Spinal cord (tissue), 10 donors: ENCODE measurements at places on chromosomes 1 and 21. TPM values are rescaled to one million over a fixed set of nuclear protein-coding genes. Genes with fewer than 3 reads are reported as not detected.
A peak's percentile ranks its signal among the peaks of the same experiment; 100 is the strongest.

DNA sequence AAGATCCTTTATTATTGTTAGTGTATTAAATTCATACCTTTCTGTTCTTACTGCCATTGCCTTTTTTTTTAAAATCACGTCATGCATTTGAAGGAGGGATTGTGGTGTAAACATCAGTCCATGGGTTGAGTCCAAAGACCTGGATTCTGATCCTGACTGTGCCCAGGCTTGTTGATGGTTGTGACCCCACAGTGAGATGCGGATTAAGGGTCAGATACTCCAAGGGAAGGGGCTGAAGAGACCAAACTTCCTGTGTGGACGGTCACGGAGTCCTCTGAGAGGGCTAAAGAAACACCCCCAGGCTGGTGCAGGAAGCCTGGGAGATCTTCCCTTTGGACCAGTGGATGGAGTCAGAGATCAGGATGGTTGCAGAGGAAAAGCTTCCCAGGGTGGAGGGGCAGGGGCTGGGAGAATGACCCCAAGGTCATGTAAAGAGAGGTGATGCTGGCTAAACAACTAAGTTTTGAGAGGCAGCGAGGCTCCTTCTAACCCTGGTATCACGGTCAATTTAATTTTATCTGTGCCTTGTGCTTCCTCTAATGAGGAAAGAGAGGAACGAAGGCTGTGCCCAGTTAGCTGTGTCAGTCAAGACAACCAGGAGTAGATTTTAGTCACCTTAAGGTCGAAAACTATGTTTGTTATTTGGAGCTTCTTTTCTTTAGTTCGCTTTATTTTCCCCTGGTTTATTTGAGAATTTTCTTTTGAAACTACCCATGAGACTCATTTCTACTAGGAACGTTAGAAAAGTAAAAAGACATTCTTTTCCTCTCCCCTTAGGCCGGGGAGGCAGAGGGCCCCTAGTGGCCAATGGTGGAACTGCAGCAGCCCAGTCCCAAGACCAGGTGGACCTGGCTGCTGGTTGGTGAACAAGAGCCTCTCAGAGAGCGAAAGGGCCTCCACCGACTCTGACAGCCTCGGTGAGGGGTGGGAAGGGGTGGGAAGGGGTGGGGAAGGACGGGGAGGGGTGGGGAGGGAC lies 8.7 kb upstream of the GPR161 start:
- DNase-seq: peak; percentile 91
- no peaks in the 10 kb centered on the region for H3K36me3 ChIP-seq
- no peak overlapping the region for H3K4me3 ChIP-seq
- no peaks in the 10 kb centered on the region for H3K27me3 ChIP-seq
- no peaks in the 10 kb centered on the region for H3K4me1 ChIP-seq

DNA sequence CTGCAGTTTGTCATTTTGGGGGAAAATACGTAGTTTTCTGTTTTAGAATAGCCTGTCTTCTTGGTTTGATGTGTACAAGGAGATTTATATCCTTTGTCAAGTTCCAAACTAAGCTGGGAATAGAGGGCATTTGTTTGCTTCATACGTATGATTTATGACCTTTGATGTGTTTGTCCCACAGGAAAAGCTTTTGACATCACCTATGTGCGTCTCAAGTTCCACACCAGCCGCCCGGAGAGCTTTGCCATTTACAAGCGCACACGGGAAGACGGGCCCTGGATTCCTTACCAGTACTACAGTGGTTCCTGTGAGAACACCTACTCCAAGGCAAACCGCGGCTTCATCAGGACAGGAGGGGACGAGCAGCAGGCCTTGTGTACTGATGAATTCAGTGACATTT lies 79.9 kb downstream of the LAMC1 start:
- H3K27ac ChIP-seq: no peak overlapping the region
- H3K4me3 ChIP-seq: no peak overlapping the region
- H3K27me3 ChIP-seq: no peaks in the 10 kb centered on the region
- H3K4me1 ChIP-seq: peaks cover 8% of the 10 kb centered on the region
- no peak for DNase-seq

- DNase-seq: no peak
- no peaks in the 10 kb centered on the region for H3K4me1 ChIP-seq
- H3K27ac ChIP-seq: no peak within 1 kb of the TSS
- H3K4me3 ChIP-seq: no peak within 1 kb of the TSS
Observed at GRCh38 chr21:42366292-42367010, at the start of gene TFF1. TFF1 (minus strand) TSS chr21:42366535; CDS start chr21:42366495, 40 bp downstream.

- DNase-seq: no peak
- no peaks in the 10 kb centered on the region for H3K4me1 ChIP-seq
- no peak overlapping the region for H3K27ac ChIP-seq
- H3K27me3 ChIP-seq: no peaks in the 10 kb centered on the region
- no peaks in the 10 kb centered on the region for H3K36me3 ChIP-seq
- no peak overlapping the region for H3K4me3 ChIP-seq
Observed at GRCh38 chr21:29523646-29524045, 224.9 kb downstream of the BACH1 start.

DNA sequence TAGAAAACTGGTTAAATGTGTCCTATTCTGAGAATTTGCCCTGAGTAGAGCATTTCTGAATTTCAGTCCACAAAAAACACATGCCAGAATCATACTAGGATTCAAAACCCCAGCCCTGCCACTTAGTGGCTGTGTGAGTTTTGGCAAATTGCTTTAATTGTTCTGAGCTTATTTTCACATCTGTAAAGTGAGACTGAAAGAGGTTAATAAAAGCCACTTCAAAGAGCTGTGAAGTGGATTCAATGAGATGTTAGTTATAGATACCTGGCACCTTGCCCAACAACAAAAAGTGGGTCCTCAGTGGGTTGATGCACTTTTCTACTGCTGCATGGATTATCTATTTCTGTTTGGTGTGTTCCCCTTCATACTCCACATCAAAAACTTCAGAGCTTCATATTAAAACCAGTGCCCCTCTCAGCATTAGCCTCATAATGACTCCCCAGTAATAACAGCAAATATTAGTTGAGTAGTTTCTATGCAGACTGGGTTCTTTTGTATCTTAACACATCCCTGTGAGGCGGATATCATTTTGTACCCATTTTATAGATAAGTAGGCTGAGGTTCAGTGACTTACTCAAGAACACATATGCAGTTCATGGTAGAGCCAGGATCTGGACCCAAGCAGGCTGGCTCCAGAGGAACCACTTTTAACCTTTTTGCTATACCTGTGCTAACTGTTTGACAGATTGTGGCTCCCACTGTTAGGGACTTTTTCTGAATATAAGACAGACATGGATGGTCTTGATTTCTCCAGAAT lies 14.2 kb upstream of the ADORA3 start:
- H3K27ac ChIP-seq: no peak overlapping the region
- peaks cover 7% of the 10 kb centered on the region for H3K27me3 ChIP-seq
- H3K4me3 ChIP-seq: no peak overlapping the region
- no peaks in the 10 kb centered on the region for H3K36me3 ChIP-seq
- peaks cover 36% of the 10 kb centered on the region for H3K4me1 ChIP-seq

- H3K4me1 ChIP-seq: no peaks in the 10 kb centered on the region
- peaks cover 27% of the 10 kb centered on the region for H3K36me3 ChIP-seq
- H3K4me3 ChIP-seq: no peak overlapping the region
- no peak overlapping the region for H3K27ac ChIP-seq
- H3K27me3 ChIP-seq: no peaks in the 10 kb centered on the region
Observed at GRCh38 chr1:15923241-15923640, 52.7 kb downstream of the ZBTB17 start.

DNA sequence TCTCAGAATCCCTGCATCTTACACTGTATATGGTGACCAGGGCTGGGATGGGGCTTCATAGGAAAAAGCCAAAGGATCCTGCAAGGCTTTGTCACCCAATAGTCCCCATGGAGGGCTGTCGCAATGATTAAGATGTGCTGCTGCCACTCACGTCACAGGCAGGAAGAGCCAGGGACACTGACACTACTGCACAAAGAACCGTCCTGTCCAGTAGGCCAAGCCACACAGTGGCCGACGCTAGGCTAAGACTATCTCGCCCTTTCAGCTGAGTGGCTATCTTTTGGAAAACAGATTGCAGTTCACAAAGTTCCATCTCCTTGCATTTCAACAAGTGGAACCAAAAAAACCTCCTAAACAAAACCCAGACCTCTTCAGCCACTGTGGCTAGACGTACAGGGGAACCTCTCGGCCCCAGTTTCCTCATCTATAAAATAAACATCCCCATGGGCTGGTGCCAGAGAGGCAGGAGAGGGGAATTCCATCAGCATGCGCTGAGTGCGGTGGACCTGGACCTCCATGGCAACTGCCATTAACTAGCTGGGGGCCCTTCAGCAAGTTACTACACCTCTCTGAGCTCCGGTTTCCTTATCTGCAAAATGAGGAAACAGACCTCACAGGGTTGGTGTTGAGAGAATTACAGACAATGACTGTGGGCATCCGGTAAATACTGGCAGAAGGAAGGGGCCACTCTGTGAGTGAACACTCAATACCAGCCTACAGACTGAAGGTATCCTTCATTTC lies 8.7 kb downstream of the CAPZB start:
- no peak overlapping the region for H3K4me3 ChIP-seq
- H3K27me3 ChIP-seq: no peaks in the 10 kb centered on the region
- peaks cover 7% of the 10 kb centered on the region for H3K36me3 ChIP-seq
- no peak for DNase-seq
- H3K27ac ChIP-seq: no peak overlapping the region
- peaks cover 10% of the 10 kb centered on the region for H3K4me1 ChIP-seq

DNA sequence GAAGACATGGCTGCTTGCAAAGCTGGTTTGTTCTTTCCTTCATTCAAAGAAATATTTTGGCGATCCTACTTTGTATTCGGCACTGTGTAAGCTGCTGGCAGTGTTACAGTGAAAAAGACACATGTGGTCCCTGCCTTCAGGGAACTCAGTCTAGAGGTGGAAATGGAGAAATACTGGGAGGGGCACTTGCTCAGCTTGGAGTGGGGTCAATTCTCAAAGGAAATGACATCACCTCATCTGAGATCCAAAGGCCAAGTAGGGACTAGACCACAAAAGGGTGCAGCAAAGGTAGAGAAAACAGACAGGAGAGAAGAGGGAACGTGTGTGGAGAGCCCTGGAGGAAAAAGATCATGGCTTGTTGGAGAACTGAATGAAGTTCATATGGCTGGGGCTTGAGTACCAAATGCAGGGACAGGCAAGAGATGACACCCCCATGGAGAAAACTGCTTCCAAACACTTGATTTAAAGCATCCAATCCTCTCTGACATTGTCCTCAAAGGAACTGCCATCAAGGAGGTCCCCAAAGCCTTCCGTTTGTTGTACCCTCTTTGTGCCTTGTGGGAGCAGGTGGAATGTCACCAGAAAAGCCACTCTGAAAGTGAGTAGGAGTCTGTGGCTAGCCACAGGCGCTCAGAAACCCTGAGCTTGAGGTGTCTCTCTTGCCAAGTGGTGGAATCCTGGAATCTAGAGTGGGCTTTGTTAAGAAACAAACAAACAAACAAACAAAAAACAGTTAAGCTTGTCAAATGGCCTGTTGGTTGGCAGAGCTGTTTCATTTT lies 48.3 kb upstream of the TDRD10 start:
- peaks cover 5% of the 10 kb centered on the region for H3K4me1 ChIP-seq
- no peaks in the 10 kb centered on the region for H3K27me3 ChIP-seq
- no peak for DNase-seq
- no peaks in the 10 kb centered on the region for H3K36me3 ChIP-seq

GRCh38 chr1:171155484-171155883 lies 29.6 kb upstream of the FMO2 start:
- DNase-seq: no peak
- H3K4me1 ChIP-seq: no peaks in the 10 kb centered on the region
- no peak overlapping the region for H3K27ac ChIP-seq
- no peaks in the 10 kb centered on the region for H3K36me3 ChIP-seq
- H3K4me3 ChIP-seq: no peak overlapping the region

The RSPH1 gene
- total RNA-seq: 14.3 TPM

DNA sequence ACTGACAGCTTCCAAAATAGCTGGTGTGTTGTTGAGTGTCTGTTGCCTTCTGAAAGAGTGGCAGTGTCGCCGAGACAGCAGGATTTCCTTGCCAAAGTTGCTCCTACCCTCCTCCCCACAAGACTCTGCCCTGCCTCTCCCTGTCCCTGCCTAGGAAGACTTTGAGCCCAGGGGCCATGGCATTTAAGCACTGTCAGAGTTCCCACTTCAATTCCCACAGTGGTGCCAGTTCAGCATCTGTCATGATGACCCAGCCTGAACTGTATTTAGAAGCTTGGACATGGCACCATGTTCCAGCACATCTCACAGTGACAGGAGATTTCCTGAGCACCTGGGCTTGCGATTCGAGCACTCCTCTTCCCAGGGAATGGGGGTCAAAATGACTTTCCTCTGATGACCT lies 43.6 kb downstream of the TBX15 start:
- DNase-seq: no peak
- H3K27ac ChIP-seq: no peak overlapping the region
- no peaks in the 10 kb centered on the region for H3K36me3 ChIP-seq
- H3K4me1 ChIP-seq: no peaks in the 10 kb centered on the region
- no peaks in the 10 kb centered on the region for H3K27me3 ChIP-seq

- H3K27ac ChIP-seq: no peak overlapping the region
- DNase-seq: no peak
Observed at GRCh38 chr1:110176299-110176956, 26.1 kb downstream of the SLC6A17 start.
